ENCODE measurements at places on chromosomes 4 and X.

GRCh38 chrX:66638591-66639500 is at the start of gene EDA2R:
EDA2R (minus strand) TSS chrX:66639078; CDS start chrX:66616020, 23,058 bp downstream.
- no peak for DNase-seq

- DNase-seq = no peak
These were observed 8.7 kb upstream of the ITGB1BP2 start for GRCh38 chrX:71292669-71293365.

DNA sequence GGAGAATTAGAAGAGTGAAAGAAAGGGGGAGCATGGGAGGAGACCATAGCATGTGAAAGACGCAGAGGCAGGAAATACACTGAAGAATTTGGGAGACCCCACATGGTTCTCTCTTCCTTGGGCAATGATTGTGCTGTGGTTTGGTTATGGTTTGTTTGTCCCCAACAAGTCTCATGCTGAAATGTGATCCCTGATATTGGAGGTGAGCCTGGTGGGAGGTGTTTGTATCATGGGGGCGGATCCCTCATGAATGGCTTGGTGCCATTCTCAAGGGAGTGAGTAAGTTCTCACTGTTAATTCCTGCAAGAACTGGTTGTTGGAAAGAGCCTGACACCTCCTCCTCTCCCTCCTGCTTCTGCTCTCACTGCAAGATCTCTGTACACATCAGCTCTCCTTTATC is 78.6 kb upstream of the RAI2 start:
- no peak for DNase-seq

- no peak for DNase-seq
These were observed 26.9 kb downstream of the UTP14A start for GRCh38 chrX:129932821-129933321.

DNA sequence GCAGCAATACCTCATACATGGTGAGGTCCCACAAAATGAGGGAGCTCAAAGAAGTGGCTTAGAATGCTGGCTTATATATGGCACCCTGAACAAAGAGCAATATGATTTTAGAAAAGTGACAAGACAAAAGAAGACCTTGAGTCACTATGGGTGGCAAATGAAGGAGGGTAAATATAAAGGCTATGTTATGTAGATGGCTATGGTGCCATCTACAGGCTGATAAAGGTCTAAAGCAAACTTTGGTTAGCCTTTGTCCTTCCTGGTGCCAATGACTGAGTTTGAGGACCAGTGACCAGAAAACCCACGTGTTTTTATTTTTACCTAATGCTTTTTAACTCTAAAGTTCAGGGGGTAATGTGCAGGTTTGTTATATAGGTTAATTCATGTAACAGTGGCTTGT is 151.8 kb downstream of the CCNG2 start:
- DNase-seq = no peak

DNA sequence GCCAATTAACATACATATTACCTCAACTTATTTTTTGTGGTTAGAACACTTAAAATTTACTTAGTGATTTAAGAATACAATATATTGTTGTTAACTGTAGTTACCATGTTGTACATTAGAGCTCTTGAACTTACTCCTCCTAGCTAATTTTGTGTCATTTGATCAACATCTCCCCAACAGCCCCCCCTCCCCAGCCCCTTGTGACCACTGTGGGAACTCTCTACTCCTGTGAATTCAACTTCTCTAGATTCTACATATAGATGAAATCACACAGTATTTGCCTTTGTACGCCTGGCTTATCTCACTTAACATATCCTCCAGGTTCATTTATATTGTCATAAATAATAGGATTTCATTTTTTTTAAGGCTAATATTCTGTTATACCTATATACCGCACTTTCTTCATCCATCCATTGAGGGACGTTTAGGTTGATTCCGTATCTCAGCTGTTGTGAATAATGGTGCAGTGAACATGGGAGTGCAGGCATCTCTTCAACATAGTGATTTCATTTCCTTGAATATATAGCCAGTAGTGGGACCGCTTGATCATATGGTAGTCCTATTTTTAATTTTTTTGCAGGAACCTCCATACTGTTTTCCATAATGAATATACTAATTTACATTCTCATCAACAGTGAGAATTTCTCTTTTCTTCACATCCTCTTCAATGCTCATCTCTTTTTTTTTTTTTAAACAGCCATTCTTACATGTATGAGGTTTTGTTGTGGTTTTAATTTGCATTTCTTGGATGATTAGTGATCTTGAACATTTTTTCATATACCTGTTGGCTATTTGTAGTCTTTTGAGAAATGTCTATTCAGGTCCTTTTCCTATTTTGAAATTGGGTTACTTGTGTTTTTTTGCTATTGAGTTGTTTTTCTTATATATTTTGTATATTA is 66.8 kb downstream of the RAPGEF2 start:
- no peak for DNase-seq

DNA sequence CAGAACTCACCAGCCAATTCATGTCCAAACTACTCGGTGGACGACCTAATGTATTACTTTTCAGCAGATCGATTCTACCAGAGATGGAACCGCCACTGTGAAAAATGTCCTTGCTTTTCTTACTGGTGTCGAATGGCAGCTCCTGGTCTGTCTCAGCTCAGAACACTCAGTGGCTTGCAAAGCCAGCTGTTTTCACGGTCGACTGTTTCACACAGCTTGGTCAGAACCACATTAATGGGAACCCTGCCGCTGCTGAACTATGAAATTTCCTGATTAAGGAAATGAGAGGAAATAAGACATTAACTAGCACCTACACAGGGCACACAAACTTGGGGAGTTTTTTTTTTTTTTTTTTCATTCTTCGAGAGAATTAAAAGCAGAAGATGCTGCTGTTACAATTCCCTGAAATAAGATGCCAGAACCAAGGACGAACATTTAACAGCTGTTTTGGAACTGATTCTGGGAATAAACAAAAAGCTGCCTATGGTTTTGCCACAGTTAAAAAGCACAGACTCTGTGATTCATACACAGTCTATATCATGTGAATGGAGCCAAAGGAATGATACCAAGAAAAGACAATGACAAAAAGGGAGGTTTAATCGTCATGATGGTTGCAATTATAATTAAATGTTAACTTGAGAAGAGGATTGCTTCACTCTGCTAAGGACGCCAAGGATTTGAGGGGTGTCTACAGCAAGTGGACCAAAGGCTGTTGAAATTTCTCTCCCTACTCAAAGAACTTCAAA is 31.3 kb downstream of the SUPT20HL2 start:
- DNase-seq = no peak

DNA sequence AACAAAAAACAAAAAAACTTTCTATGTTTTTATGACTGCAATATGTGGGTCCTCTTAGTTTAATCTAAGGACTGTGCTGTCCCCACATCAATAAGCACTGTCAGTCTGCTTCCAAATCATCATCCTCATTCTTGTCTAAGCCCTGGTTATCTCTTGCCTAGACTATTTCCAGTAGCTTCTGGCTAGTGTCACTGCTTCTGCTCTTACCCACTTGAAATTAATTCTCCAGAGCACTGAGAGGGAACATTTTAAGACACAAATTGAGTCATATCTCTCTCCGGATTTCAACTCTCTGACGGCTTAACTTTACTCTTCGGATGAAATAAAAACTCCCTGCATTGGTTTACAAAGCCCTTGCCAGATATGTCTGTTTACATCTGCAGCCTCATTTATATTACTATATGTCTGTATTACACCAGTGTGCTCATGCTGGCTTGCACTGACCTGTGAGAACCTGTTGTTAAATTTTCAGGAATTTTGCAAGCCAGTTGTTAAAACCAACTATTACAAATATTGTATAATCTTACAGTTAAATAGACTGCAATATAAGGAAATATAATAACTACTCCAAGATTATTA is 345.9 kb downstream of the ADGRL3 start:
- no peak for DNase-seq

Data from stimulated activated effector memory CD8-positive, alpha-beta T cell treated with anti-CD3 and anti-CD28 coated beads, Interleukin-12 subunit alpha, Interleukin-12 subunit beta, amount 100 ng/mL, for 72 hours (primary cell).